Left lobe of liver (tissue), 2 donors: ENCODE measurements at places on chromosomes 1 and 21. TPM values are rescaled to one million over a fixed set of nuclear protein-coding genes. Genes with fewer than 3 reads are reported as not detected.

SELENBP1 gene
- 408 TPM for total RNA-seq

AIM2 gene
- total RNA-seq: 0.23 TPM

PLEKHN1 gene
- 0.28 TPM for total RNA-seq

PROK1 gene
- total RNA-seq: not detected

EXO1 gene
- 0.33 TPM for total RNA-seq

DMRTA2 gene
- total RNA-seq: not detected

RGS1 gene
- total RNA-seq: 3.1 TPM

BATF3 gene
- total RNA-seq: 0.28 TPM

PRKAA2 gene
- 0.40 TPM for total RNA-seq

LGALS8 gene
- total RNA-seq: 24.4 TPM

SPATA46 gene
- total RNA-seq: not detected

LAMC1 gene
- 19.0 TPM for total RNA-seq

GOLT1A gene
- total RNA-seq: 63.9 TPM

IARS2 gene
- total RNA-seq: 45.5 TPM

IL24 gene
- total RNA-seq: not detected

BCAR3 gene
- total RNA-seq: 16.8 TPM

APH1A gene
- total RNA-seq: 88.5 TPM

DAB1 gene
- 1.4 TPM for total RNA-seq

RYR2 gene
- total RNA-seq: 0.03 TPM
